ENCODE measurements at places on chromosomes 2 and 18.

DNA sequence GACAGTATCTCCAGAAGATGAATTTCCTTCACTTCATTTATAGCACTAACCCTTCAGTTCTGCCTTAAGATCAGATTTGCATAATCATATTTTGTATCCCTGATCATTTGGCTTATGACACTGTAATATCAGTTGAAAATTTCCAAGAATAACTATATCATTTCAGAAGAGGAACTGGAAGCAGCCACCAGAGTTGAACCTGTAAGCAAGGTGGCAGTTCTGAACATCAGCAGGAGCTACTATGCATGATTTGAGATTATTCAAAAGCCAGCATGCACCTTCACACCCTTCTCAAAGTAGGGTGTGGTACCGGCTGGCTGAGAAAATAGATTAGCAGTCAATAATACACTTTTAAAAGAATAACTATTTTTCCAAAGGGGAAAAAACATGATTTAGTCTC lies 328.2 kb downstream of the DLGAP1 start:
- no peak for DNase-seq

- DNase-seq, result no peak
Observed at GRCh38 chr2:169114056-169114455, 44.7 kb downstream of the DHRS9 start.

GRCh38 chr2:113823716-113824595 lies 65.9 kb upstream of the ACTR3 start:
- peak; percentile 12 for DNase-seq

DNA sequence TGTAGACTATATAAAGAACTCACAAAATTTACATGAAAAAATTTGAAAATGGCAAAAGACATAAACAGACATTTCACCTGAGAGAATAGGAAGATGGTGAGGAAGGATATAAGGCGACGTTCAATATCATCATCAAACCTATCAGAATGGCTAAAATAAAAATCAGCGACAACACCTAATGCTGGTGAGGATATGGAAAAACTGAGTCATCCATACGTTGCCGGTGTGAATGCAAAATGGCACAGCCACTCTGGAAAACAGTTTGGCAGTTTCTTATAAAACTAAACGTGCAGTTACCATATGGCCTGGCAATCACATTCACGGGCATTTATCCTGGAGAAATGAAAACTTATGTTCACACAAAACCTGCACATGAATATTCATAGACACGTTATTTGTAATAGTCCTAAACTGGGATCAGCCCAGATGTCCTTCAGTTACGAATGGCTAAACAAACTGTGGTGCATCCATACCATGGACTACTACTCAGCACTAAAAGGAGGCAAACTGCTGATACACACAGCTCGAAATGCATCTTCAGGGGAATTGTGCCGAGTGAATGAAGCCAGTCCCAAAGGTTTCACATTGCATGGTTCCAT lies 63.1 kb upstream of the TXNDC2 start:
- no peak for DNase-seq

GRCh38 chr2:200749631-200750322 lies 61.9 kb upstream of the BZW1 start:
- DNase-seq, result no peak

- DNase-seq, result no peak
Observed at GRCh38 chr18:45951016-45951714, 16.0 kb downstream of the EPG5 start.

DNA sequence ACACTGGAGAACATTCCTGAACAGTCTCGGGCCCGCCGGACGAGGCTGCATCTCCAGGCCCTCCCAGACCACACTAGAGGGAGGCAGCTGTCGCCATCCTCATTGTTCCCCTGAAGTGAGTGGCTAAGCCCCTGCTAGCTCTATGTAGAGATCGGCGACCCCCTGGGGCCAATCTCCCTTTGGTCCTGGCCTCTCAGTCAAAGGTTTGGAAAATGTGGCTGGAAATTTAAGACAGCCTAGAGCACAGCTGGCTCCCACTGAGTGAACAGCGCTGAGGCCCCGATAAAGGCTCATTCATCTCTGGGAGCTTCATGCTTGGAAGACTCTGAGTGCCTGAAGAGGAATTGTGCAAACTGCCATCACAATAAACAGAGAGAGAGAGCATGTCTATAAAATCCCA lies 360.3 kb downstream of the CLIP4 start:
- no peak for DNase-seq

- DNase-seq, result no peak
Observed at GRCh38 chr2:7929281-7929680, 752.6 kb upstream of the ID2 start.

DNA sequence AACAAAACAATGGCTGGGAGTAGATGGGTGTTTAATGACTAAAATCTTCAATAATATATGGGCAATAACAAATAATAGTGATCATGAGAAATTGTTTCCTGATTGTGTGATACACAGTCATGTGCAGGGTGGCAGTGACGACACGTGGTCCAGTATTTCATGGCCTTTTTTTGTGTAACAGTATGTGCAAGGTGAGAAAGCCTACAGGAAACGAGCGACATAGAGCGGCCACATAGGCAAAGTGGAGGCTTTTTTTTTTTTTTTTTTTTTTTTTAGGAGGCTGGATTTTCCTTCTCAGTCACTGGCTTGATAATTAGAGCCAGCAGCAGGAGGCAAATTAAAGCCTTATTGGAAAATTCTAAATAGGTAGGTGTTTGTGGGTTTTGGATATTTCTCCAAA lies 123.7 kb downstream of the MYO3B start:
- no peak for DNase-seq

GRCh38 chr2:120683701-120684100 lies 52.0 kb upstream of the GLI2 start:
- no peak for DNase-seq

DNA sequence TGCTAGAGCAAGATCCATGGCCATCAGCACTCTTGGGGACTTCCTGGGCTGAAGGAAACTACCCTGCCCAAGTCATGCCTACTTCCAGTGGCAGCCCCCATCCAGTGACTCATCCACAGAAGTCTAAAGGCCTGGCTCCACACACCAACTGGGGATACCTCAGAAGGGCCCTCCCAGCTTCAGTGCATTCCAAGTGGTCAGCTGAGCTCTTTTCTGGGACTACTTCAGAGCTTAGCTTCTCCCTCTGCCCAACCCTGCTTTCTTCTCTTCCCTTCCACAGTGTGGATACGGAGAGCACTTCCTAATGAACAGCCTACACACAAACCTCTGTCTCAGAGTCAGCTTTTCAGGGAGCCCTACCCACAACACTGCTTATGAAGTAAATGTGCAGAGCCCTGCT lies 66.5 kb downstream of the CLHC1 start:
- no peak for DNase-seq

GRCh38 chr18:28161608-28162599 lies 15.0 kb downstream of the CDH2 start:
- no peak for DNase-seq

GRCh38 chr2:178914259-178914849 lies 107.1 kb upstream of the TTN start:
- DNase-seq, result peak; percentile 42

All from anterior cingulate cortex (tissue), 58 donors.